Mucosa of descending colon (tissue), 3 donors: ENCODE measurements at places on chromosomes 7 and 10. TPM values are rescaled to one million over a fixed set of nuclear protein-coding genes. Genes with fewer than 3 reads are reported as not detected.

HOXA2 gene
- 3.2 TPM for total RNA-seq

LIPM gene
- not detected for total RNA-seq

SKIDA1 gene
- total RNA-seq, result 0.03 TPM

SPAM1 gene
- total RNA-seq, result not detected

PNLIP gene
- not detected for total RNA-seq

TAS2R5 gene
- total RNA-seq, result 2.4 TPM

MYL10 gene
- total RNA-seq, result not detected

OR2A5 gene
- not detected for total RNA-seq

BMPER gene
- total RNA-seq, result 2.0 TPM

MEST gene
- 61.4 TPM for total RNA-seq

ZNF485 gene
- 5.8 TPM for total RNA-seq

CTAGE8 gene
- total RNA-seq, result 1.7 TPM

IRF5 gene
- 10.1 TPM for total RNA-seq

RNLS gene
- 11.8 TPM for total RNA-seq

ELOVL3 gene
- total RNA-seq, result 0.22 TPM

PNLIPRP3 gene
- total RNA-seq, result not detected

TWIST1 gene
- total RNA-seq, result 0.36 TPM

FAM24B gene
- 4.7 TPM for total RNA-seq

PRSS2 gene
- not detected for total RNA-seq

VIPR2 gene
- 0.58 TPM for total RNA-seq

GNAT3 gene
- total RNA-seq, result not detected

CRYGN gene
- total RNA-seq, result 0.51 TPM

FAM25C gene
- total RNA-seq, result not detected

SCIN gene
- total RNA-seq, result 25.1 TPM

ATOH7 gene
- 0.19 TPM for total RNA-seq

TMEM176A gene
- total RNA-seq, result 178 TPM

HMX2 gene
- 0.24 TPM for total RNA-seq

FAM237B gene
- not detected for total RNA-seq

HGF gene
- total RNA-seq, result 4.6 TPM

UTF1 gene
- not detected for total RNA-seq

NXPH1 gene
- total RNA-seq, result not detected

GAD2 gene
- not detected for total RNA-seq

TBXAS1 gene
- 9.7 TPM for total RNA-seq

ODAD2 gene
- 1.1 TPM for total RNA-seq

TRIM73 gene
- 5.7 TPM for total RNA-seq

ATP6V0A4 gene
- total RNA-seq, result not detected

PRRT4 gene
- total RNA-seq, result not detected

FAM3C gene
- 27.2 TPM for total RNA-seq

PPP1R3A gene
- total RNA-seq, result not detected

RASSF4 gene
- 20.0 TPM for total RNA-seq

EPHA1 gene
- total RNA-seq, result 9.1 TPM

MACROH2A2 gene
- total RNA-seq, result 7.3 TPM

LOXL4 gene
- 0.58 TPM for total RNA-seq

TMEM270 gene
- not detected for total RNA-seq

GSTO2 gene
- total RNA-seq, result 5.4 TPM
